ENCODE measurements at places on chromosomes 4 and X. TPM values are rescaled to one million over a fixed set of nuclear protein-coding genes. Genes with fewer than 3 reads are reported as not detected.

Gene PCDH18
- polyA plus RNA-seq: 0.07 TPM

DNA sequence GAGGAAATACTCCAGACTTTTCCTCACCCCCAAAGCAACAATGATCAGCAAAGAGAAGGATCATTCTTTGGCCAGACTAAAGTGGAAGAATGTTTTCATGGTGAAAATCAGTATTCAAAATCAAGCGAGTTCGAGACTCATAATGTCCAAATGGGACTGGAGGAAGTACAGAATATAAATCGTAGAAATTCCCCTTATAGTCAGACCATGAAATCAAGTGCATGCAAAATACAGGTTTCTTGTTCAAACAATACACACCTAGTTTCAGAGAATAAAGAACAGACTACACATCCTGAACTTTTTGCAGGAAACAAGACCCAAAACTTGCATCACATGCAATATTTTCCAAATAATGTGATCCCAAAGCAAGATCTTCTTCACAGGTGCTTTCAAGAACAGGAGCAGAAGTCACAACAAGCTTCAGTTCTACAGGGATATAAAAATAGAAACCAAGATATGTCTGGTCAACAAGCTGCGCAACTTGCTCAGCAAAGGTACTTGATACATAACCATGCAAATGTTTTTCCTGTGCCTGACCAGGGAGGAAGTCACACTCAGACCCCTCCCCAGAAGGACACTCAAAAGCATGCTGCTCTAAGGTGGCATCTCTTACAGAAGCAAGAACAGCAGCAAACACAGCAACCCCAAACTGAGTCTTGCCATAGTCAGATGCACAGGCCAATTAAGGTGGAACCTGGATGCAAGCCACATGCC is 89.7 kb downstream of the TET2 start:
- H3K4me1 ChIP-seq: peaks cover 15% of the 10 kb centered on the region
- H3K36me3 ChIP-seq: peaks cover 53% of the 10 kb centered on the region
- DNase-seq: no peak
- H3K4me3 ChIP-seq: no peak overlapping the region
- peak overlapping the region; percentile 4 for H3K27ac ChIP-seq

GRCh38 chr4:16579866-16580265 is 318.6 kb downstream of the LDB2 start:
- H3K36me3 ChIP-seq: no peaks in the 10 kb centered on the region
- H3K27ac ChIP-seq: no peak overlapping the region
- H3K27me3 ChIP-seq: no peaks in the 10 kb centered on the region
- no peak for DNase-seq

Gene ERAS
- polyA plus RNA-seq: not detected

- no peak for DNase-seq
- H3K27ac ChIP-seq: no peak overlapping the region
- H3K36me3 ChIP-seq: no peaks in the 10 kb centered on the region
- H3K27me3 ChIP-seq: peaks cover 5% of the 10 kb centered on the region
Observed at GRCh38 chrX:68697465-68698125, 50.1 kb downstream of the STARD8 start.

DNA sequence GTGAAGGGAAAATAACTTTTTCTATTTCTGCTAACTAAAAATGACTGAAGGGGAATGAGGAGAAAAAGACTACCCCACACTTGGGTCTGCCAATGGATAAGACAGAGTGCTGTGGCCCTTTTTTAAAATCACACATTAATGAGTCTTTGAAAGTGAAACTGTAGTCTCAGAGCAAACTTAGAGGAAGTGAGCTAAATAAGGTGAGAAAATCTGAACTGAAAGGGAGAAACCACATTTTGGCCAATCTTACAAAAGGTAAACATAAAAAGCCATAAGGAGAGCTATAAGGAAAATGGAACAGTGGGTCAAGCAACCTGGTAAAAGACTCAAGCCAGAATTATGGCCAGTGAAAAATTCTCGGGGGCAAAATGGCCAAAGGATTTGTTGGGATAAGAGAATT is 755.1 kb upstream of the IGFBP7 start:
- no peaks in the 10 kb centered on the region for H3K4me1 ChIP-seq
- no peaks in the 10 kb centered on the region for H3K36me3 ChIP-seq
- H3K27me3 ChIP-seq: no peaks in the 10 kb centered on the region

GRCh38 chr4:99361899-99362275 is 9.3 kb upstream of the ADH1C start:
- H3K4me1 ChIP-seq: peaks cover 6% of the 10 kb centered on the region
- no peaks in the 10 kb centered on the region for H3K27me3 ChIP-seq
- no peak overlapping the region for H3K4me3 ChIP-seq
- no peak overlapping the region for H3K27ac ChIP-seq
- no peak for DNase-seq
- no peaks in the 10 kb centered on the region for H3K36me3 ChIP-seq

- no peak overlapping the region for H3K27ac ChIP-seq
- no peak overlapping the region for H3K4me3 ChIP-seq
- no peak for DNase-seq
- H3K36me3 ChIP-seq: peaks cover 9% of the 10 kb centered on the region
Observed at GRCh38 chr4:40157436-40157835, 39.4 kb upstream of the RHOH start.

GRCh38 chrX:104255465-104255864 is 732 bp upstream of the ESX1 start:
- H3K36me3 ChIP-seq: no peaks in the 10 kb centered on the region
- H3K4me3 ChIP-seq: no peak overlapping the region
- DNase-seq: no peak
- no peak overlapping the region for H3K27ac ChIP-seq
- peaks cover 26% of the 10 kb centered on the region for H3K27me3 ChIP-seq
- peaks cover 8% of the 10 kb centered on the region for H3K4me1 ChIP-seq

GRCh38 chrX:153628665-153629064 is 18.3 kb upstream of the DUSP9 start:
- H3K36me3 ChIP-seq: no peaks in the 10 kb centered on the region
- no peak for DNase-seq
- no peak overlapping the region for H3K27ac ChIP-seq
- no peak overlapping the region for H3K4me3 ChIP-seq
- H3K27me3 ChIP-seq: peaks cover 2% of the 10 kb centered on the region
- H3K4me1 ChIP-seq: no peaks in the 10 kb centered on the region

DNA sequence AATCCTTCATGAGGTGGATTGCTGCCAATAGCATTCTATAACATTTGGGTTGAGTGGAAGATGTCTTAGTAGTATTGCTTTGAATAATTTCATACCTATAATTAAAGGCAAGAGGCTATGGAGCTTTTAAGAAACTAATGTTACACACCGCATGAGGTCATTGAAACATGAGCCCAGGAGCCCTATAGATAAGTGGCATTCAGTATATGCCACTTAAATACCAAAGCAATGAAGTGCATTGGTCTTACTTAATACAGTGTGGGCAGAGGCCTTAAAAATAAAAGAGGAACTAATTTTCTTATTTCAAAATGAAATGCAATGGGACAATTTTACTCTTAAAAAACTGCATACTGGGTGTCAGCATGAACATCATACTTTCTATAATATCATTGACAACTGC is 47.5 kb downstream of the SPATA18 start:
- H3K27ac ChIP-seq: no peak overlapping the region
- no peak overlapping the region for H3K4me3 ChIP-seq
- no peaks in the 10 kb centered on the region for H3K36me3 ChIP-seq
- DNase-seq: no peak
- H3K27me3 ChIP-seq: peaks cover 4% of the 10 kb centered on the region

- no peaks in the 10 kb centered on the region for H3K27me3 ChIP-seq
- H3K4me3 ChIP-seq: no peak overlapping the region
- DNase-seq: no peak
- no peak overlapping the region for H3K27ac ChIP-seq
- H3K4me1 ChIP-seq: no peaks in the 10 kb centered on the region
- H3K36me3 ChIP-seq: peaks cover 6% of the 10 kb centered on the region
Observed at GRCh38 chrX:17836830-17837229, 24.3 kb downstream of the RAI2 start.

- no peaks in the 10 kb centered on the region for H3K4me1 ChIP-seq
- DNase-seq: no peak
- H3K36me3 ChIP-seq: no peaks in the 10 kb centered on the region
- H3K4me3 ChIP-seq: no peak overlapping the region
- no peak overlapping the region for H3K27ac ChIP-seq
- H3K27me3 ChIP-seq: peaks cover 8% of the 10 kb centered on the region
Observed at GRCh38 chrX:151982222-151982621, 7.7 kb upstream of the GABRE start.

Gene RADX
- 2.1 TPM for polyA plus RNA-seq

DNA sequence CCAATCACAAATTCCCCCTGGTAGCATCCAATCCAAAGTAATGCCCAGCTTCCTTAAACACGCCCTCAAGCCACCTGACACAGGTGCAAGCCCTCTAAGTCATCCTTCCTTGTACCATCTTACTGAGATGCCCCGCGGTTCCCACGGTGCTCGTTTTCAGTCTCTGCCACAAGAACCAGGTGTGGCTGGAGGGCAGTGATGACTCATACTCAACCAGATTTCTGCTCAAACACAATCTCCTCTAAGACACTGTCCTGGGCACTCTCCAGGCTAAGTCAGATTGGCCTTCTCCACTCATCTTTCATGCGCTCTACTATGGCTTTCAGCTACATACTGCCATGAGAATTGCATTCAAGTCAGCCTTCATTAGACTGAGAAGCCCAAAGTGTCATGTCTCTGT is 3.5 kb downstream of the SH3KBP1 start:
- no peaks in the 10 kb centered on the region for H3K36me3 ChIP-seq
- no peak overlapping the region for H3K4me3 ChIP-seq
- DNase-seq: no peak

GRCh38 chr4:150768497-150768896 is 186.5 kb downstream of the MAB21L2 start:
- peaks cover 3% of the 10 kb centered on the region for H3K4me1 ChIP-seq
- H3K27ac ChIP-seq: no peak overlapping the region
- H3K36me3 ChIP-seq: peaks cover 30% of the 10 kb centered on the region
- DNase-seq: no peak

Gene DSPP
- not detected for polyA plus RNA-seq

GRCh38 chrX:75421688-75422230 is 101.1 kb downstream of the ZDHHC15 start:
- no peak for DNase-seq
- H3K27me3 ChIP-seq: no peaks in the 10 kb centered on the region
- no peak overlapping the region for H3K27ac ChIP-seq

Gene SPARCL1
- polyA plus RNA-seq: not detected

DNA sequence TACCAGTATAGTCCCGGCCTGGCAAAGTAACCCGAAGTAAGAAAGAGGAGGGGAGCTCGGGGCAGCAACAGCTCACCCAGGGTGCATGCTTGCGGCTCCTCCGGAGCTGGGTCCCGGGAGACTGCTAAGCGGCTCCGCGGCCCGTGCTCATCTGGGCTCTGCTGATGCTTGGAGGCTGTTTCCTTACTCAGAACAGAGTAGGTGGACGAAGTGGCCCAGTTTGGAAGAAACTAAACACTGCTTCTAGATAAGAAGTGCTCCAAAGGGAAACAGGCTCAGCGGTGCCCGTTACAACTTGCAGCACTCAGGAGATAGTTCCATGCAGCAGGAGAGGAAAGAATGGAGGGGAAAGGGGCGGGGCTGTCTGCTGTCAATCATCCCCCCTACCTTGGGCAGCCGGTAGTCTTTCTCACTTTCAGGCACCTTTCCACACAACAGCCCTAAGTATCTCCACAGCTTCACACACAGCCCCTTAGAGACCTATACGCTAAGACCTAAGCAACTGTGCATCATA is at the start of gene COL4A6:
Gene COL4A6 (minus strand): TSS at position 313 of the 514 bp plus-strand sequence. CDS start 226 bp downstream, at position 87.
- peak within 1 kb of the TSS; percentile 67 for H3K4me3 ChIP-seq
- peaks cover 13% of the 10 kb centered on the region for H3K27me3 ChIP-seq

- no peak for DNase-seq
- H3K27me3 ChIP-seq: no peaks in the 10 kb centered on the region
- H3K4me3 ChIP-seq: no peak overlapping the region
- H3K4me1 ChIP-seq: no peaks in the 10 kb centered on the region
- no peaks in the 10 kb centered on the region for H3K36me3 ChIP-seq
Observed at GRCh38 chr4:125200556-125200955, 114.2 kb upstream of the FAT4 start.

Gene STATH
- polyA plus RNA-seq: not detected

DNA sequence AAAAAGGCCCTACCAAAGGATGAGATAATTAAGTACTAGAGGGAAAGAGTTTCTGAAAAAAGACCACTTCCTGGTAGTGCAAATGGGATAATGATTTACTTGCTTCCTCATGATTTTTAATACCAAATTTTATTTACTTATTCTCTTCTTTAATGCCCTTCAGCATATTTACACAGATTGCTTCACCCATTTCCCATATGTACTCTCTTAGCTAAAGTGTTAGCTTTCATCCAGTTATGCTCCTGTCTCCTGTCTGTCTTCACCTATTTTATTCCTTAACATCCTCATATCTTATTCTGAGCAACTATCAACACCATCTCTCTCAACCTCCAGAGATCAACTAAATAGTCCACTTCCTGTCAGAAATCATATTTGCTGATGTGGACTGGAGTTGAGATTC is 183.2 kb upstream of the HS3ST1 start:
- no peaks in the 10 kb centered on the region for H3K36me3 ChIP-seq
- no peak overlapping the region for H3K27ac ChIP-seq
- DNase-seq: no peak
- no peaks in the 10 kb centered on the region for H3K4me1 ChIP-seq
- H3K4me3 ChIP-seq: no peak overlapping the region

Gene EPHA5
- polyA plus RNA-seq: not detected

Data from naive thymus-derived CD8-positive, alpha-beta T cell (primary cell).